ENCODE measurements at places on chromosomes 1 and 21.

- no peak for DNase-seq
Measured at GRCh38 chr1:223479261-223479660, 86.0 kb downstream of the CCDC185 start.

GRCh38 chr1:49163031-49163430 is 386.3 kb upstream of the BEND5 start:
- DNase-seq = no peak

DNA sequence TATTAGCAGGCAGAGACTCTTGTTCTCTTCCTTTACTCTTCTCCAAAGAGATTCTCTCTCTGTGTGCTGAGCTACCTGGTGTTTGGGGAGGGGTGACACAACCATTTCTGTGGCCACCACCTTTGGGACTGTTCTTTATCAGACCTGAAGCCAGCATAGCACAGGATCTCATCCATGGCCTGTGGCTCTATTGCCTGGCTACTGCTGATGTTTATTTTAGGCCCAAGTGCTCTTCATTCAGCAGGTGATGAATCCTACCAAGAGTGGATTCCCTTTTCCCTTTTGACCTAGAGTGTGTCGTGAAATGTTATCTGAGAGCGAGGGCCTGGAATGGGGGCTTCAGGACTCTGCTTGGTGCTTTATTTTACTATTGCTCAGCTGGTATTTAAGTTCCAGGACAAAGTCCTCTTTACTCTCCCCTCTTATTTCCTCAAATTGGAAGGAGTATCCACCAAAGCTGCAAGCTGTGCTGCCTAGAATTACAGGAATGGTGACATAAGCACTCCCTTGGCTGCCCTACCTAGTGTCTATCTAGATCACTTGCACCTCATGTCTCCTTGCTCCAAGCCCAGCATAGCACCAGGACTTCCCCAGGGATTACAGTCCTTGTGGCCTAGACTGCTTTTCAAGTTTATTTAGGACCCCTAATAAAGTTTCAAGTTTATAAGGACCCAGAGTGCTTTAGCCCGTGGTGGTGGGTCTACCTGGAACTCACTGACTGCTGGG is 94.7 kb upstream of the GPR52 start:
- no peak for DNase-seq

GRCh38 chr21:45262616-45263015 is 25.1 kb downstream of the POFUT2 start:
- no peak for DNase-seq

GRCh38 chr1:203626910-203627246 is 246 bp downstream of the ATP2B4 start:
- no peak for DNase-seq

GRCh38 chr1:65477414-65478378 is 57.2 kb downstream of the LEPR start:
- DNase-seq = no peak

- no peak for DNase-seq
Measured at GRCh38 chr1:966135-966703, at the start of gene PLEKHN1. Gene PLEKHN1, plus strand, starts transcription at chr1:966482. Its CDS starts 50 bp downstream, at chr1:966532.

DNA sequence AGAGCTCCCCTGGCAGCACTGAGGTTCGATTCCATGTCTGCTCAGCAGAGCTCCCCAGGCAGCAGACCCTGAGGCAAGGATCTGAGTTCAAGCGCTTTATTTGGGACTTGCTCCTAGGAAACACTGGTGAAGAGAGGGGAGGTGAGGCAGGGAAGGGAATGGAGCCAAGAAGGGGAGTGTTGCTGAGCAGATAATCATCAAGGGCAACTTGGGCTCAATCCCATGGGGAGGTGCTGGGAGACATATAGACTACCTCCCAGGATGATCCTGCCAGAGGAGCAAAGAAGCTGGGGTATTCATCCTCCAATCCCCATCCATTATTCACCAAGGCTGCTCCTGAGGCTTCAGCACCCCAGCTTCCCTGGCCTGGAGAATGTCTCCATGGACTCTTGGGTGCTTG is 47.0 kb downstream of the GRIK3 start:
- no peak for DNase-seq

- DNase-seq = no peak
Measured at GRCh38 chr1:183185941-183186490, at the start of gene LAMC2. Gene LAMC2, plus strand, starts transcription at chr1:183186264. Its CDS starts 89 bp downstream, at chr1:183186353.

DNA sequence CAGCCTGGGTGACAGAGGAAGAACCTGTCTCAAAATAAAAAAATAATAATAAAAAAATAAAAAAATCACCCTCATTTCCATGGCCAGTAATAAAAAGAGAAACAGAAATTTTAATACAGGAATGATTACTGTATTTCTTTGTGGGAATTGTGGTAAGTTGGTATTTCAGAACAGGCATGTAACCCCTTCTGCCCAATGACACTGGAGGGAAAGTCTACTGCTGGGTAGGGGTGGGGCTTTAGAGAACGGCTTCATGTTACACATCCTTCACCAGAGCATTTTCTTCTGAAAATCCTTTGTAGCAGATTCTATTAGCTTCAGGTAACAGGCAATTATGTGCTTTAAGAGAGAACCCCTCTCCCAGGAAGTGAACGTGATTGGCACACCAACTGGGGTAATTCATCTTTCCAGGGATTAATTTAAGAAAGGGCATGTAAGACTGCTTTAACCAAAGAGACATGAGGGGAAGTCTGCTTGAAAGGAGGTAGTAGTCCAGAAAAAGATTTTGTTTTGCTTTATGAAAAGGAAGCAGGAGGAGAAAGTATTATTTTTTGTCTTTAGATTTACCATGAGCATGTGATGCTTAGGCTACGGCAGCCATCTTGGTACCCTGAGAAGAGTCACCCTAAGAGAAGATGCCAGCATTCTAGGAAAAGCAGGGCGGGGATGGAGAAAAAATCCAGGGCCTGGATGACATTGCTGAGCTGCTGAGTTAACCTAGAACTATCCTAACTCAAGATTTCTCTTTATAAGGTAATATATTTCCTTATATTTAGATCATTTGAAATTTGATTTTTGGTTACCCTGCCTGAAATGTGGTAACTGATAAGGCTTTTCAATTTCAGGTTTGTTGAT is 57.7 kb upstream of the DPT start:
- DNase-seq = no peak

- DNase-seq = no peak
Measured at GRCh38 chr1:75720325-75720724, 4.2 kb upstream of the ACADM start.

DNA sequence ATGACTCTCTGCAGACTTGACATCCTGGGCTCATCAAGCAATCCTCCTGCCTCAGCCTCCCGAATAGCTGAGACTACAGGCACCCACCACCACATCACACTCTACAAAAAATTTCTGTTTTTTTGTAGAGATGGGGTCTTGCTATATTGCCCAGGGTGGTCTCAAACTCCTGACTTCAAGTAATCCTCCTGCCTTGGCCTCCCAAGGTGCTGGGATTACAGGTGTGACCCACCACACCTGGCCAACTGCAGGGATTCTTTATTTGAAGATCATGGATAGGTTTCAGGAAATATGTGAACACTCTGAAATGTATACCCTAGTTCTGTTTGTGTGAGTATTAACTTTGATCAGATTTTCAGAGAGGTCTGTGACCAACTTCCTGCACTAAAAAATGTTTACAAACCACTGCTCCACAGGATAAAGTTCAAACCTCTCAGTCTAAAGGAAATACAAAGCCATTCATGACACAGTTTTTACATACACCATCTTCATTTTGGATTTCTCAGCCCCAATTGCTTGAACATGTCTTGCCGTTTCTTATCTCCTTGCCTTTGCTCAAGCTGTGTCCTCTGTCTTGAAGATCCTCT is 252.3 kb upstream of the FGGY start:
- DNase-seq = no peak

DNA sequence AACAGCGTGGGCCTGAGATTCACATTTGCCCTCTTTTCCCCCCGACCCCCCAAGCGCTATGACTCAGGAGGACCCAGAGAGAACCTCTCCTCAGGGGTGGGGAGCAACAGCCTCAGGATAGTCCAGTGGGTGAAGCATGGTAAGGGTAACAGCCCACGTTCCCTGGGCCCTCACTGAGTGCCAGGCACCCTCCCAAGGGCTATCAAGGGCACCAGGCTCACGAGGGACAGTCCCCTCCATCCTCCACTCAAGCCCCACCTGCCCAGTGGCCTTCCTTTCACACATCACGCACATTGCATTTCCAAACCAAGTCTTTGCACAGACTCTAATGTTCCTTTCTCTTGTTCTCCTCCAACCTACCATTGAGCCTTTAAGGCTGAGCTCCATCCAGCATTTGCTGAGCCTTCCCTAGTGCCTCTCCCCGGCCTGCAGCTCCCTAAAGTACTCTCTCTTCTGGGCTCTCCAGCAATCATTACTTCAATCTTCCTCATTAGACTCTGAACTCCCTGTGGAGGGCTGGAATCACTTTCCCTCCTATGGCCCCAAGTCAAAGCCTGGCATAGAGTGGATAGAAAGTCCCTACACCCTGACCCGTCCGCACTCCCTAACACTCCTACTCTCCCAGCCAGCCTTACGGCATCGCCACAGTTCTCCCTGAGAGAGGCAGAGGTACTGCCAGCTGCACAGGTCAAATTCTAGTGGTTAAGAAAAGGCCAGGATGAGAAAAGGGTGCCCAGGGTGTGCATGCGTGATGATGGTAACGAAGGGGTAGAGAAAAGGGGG is 1.0 kb downstream of the AKR7A2 start:
- no peak for DNase-seq

GRCh38 chr21:28089599-28090441 is 902.9 kb downstream of the LTN1 start:
- DNase-seq = no peak

DNA sequence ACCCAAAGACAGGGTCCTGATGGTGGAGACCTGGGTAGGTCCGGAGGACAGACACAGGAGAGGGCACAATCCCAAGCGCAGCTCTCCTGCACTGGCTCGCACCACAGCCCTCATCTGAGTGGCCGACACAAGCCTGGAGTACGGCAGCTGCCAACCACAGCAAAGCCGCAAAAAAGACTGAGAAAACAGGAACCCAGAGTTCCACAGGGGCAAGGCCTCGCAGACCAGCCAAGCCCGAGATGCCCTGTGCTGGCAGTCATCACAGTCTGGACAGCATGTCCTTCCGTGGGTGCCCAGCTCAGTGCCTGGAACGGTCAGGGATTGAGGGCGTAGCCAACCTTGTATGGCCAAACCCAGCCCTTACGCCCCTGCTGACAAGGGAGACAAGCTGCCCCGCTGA is 11.4 kb downstream of the ZBTB48 start:
- DNase-seq = no peak

- no peak for DNase-seq
Measured at GRCh38 chr1:25563330-25564215, 20.2 kb downstream of the LDLRAP1 start.

- DNase-seq = no peak
Measured at GRCh38 chr1:94572780-94573179, 31.2 kb upstream of the F3 start.

DNA sequence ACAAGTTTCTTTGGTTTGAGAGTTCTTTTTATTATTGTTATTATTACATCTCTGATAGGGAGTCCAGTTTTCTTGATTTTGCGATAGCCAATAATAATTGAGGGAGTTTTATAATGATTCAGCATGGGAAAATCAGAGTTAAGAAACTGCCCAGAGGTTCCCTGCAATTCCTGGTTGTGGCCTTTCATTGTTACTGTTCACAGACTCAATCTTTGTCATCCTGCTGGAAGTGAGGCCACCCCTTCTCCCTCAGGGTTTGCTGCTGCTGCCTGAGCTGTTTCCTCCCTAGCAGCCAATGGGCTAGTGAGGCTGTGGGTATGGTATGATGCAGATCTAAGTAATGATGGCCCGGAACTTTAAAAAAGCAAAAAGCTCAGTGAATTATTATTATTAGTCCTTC is 50.2 kb upstream of the TACSTD2 start:
- no peak for DNase-seq

DNA sequence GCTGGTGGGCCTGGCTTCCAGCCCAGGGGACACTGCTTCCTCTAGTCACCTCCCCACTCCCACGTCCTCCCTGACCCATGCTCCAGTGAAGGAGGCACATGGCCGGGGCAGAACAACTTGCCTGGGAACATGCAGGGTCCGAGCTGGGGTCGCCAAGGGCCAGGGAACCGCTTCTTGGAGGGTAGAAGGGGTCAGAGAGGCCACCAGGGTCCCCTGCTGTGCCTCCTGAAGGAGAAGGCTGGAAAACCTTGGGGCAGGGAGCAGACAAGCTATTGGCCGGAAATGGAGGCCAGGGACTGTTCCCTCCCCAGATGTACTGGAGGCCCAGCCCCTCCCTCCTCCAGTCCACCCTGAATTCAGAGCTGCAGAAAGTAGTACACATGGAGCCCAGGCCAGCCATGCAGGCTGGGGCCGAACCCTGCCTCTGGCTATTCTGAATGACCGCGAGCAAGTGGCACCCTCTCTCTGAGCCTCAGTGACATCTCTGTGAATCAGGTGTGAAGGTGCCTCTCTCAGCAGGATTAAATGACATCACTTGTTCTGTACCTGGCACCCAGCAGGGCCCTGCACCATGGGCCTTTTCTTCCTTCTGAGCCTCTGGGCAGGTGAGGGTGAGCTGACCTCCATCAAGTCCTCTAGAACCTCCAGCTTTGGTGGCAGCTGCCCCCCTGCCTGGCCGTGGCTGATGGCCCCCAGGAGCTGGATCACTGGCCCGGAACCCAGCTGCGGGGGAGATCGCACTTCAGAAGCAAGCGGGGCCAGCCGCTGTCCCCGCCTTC is 15.7 kb downstream of the SPOCD1 start:
- no peak for DNase-seq

DNA sequence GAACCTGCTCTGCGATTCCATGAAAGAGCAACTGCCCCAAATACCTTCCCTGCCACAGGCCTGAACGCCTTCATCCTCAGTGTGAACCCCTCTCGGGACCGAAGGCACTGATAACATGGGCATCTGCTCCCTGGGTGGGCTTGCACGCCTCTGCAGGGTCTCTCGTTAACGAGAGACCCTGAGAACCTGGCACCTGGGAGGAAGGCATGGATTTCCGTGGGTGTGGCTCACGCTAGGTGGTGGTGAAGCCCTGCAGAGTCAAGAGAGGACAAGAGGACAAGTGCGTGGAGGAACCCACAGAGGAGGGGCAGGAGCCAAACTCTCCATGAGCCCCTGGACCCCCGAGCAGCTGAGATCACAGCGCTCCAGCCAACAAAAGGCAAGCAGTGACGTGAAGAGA is 26.8 kb upstream of the COL6A2 start:
- no peak for DNase-seq

DNA sequence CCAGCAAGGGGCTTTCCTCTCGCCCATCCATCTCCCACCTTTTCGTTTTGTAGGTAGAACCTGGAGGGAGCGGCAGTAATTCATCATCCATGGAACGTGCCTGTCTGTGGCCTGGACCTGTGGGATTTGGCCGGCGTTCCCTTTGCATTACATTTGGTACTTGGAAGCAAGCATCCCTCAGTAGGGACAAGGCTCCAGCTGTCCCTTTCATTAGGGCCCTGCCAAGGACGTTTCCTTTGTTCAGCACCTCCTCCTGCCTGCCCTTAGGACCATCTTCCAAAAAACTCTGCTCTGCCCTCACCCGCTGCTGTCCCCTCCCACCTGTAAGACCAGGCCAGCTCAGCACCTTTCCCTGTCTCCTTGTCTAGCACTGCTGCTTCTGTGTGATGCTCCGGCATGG is 62.1 kb downstream of the RYR2 start:
- no peak for DNase-seq

- no peak for DNase-seq
Measured at GRCh38 chr1:60866917-60867531, 215.3 kb upstream of the NFIA start.
